ENCODE measurements at places on chromosomes 7 and 10. TPM values are rescaled to one million over a fixed set of nuclear protein-coding genes. Genes with fewer than 3 reads are reported as not detected.

DNA sequence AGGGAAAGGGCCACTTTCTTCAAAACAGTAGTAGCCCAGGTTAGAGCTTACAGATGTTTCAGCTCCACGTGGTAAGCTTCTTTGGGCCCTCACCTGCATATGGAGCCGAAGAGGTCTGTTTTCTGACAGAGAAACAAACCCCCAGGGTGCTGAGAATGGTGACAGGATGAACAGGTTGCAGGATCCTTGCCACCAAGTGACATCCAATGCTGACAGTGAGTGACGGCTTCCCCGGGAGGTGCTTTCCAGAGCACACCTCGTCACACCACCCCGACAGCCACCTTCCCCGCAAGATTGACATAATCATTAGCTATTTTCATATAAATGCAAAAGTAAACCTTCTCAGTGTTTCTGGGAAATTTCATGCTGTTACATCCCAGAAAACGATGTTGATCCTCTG lies 109.3 kb upstream of the BTBD16 start:
- no peak for DNase-seq

DNA sequence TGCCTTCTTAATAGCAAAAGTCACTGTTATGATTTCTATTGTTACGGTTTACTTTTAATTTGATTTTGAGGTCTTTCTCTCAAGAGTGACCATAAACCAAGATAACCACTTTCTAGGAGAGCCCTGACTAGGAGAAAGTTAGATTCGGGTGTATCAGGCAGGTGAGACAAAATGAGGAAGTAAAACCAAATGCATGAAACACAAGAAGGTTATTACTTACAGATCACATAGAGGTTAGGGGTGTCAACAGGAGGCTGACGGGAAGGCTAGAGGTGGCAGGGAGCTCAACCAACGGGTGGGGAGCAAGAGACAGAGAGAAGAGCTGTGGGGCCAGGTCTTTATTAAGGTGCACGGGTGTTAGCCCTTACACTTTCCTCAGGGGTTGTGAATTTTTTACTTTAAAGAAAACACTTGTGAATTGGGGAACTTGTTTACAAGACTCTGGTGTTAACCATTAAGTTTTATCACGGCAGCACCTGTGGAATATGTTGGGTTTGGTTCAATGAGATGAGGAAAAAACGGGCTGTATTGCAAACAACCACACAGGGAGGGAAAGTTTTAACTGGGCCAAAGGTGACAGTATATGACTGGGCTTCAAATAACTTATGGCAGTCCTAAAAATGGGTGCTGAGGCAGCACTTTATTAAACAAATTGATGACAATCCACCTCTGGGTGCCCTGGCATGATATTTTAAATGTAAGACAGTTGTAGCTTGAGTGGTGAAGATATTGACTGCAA lies 154.9 kb downstream of the SDHAF3 start:
- no peak for DNase-seq

DNA sequence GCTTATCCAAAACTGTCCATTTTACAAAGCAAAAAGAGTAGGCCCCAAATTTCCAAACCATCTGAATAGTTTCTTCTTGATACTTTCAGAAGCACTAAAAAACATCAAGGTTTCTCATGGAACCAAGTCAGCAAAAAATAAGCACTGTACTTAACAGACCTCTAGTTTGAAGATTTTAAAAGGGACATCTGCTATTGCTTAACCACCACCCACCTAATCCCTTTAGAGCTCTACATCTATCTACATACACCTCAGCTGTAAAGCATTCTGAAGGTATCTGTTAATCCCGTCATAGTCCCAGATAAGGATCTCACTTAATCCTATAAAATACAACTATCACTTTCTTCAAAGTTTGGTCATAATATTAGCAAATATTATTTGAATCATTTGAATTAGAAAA lies 72.3 kb downstream of the HIBADH start:
- peak; percentile 14 for DNase-seq

DNA sequence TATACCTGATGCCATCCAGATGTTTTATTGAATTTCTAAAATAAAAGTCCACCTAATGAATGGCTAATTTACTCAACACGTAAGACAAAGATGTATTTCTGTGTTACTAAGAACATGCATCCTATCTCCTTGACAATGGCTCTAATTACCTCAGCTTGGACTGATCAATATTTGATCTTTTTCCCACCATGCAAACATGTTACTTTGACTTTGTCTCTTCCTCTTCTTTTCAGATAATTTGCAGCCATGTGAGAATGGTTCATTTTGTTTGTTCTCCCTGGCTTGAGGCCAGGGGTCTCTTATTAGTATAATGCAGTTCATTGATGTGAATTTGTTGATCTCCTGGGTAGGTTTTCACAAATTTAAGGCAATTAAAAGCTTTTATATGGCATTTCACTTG lies 302.1 kb downstream of the ADK start:
- DNase-seq, result no peak

DNA sequence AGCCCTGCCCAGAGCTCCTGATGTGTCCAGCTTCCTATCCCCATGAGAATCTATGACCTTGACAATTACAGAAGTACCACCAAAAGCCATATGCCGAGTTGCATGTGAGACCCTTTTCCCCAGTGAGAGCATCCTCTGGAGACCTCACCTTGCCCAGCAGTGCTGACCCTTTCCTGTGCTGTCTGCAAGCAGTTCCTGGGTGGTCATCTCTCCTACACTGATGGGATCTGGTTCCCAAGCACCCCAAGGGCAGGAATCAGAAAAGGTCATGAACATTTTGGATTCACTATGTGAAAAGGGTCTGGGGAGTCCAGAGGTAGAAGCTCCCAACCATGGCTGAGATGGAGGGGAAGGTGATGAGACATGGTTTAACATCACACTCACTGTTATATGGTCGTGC lies 18.2 kb downstream of the SFTPD start:
- DNase-seq, result no peak

- peak; percentile 27 for DNase-seq
Observed at GRCh38 chr10:111076191-111076681, 593 bp upstream of the ADRA2A start.

JAKMIP3 gene
- polyA plus RNA-seq, result 0.09 TPM

HTRA1 gene
- 94.9 TPM for polyA plus RNA-seq

Measured in IMR-90 (cell line).